ENCODE measurements at places on chromosomes 12 and 14.

GRCh38 chr12:97046901-97047300 is 139.8 kb downstream of the NEDD1 start:
- no peak for DNase-seq

GRCh38 chr12:33253178-33253577 is 186.4 kb downstream of the SYT10 start:
- DNase-seq = no peak

- DNase-seq = no peak
Measured at GRCh38 chr14:22174412-22175277, 414.4 kb downstream of the DAD1 start.

GRCh38 chr12:55008944-55009585 is 10.7 kb upstream of the NEUROD4 start:
- no peak for DNase-seq

- peak; percentile 42 for DNase-seq
Measured at GRCh38 chr12:124915239-124916236, 1.1 kb upstream of the UBC start.

- no peak for DNase-seq
Measured at GRCh38 chr14:96461950-96462798, 40.0 kb upstream of the PAPOLA start.

- DNase-seq = no peak
Measured at GRCh38 chr12:69354556-69355187, 4.9 kb upstream of the YEATS4 start.

DNA sequence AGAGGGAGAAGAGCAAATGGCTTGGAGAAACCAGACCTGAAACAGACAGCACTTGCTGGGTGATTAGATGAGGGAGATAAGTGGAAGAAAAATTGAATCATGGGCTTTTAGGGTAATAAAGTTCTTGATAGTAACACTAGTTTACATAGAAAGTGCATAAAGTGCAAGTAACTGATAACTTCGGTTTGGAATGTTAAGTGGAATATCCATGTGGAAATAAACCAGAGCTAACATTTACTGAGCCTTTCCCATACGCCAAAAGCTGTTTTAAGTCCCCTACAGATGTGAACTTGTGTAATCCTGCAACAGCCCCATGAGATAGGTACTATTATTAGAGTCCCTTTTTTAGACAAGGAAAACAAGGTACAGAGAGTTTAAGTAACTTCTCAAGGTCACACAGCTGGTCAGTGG is 77.1 kb upstream of the NUDT4 start:
- no peak for DNase-seq

- DNase-seq = no peak
Measured at GRCh38 chr12:69278814-69279782, 39.7 kb downstream of the CPSF6 start.

GRCh38 chr12:61355105-61355504 is 905.1 kb upstream of the USP15 start:
- DNase-seq = no peak

DNA sequence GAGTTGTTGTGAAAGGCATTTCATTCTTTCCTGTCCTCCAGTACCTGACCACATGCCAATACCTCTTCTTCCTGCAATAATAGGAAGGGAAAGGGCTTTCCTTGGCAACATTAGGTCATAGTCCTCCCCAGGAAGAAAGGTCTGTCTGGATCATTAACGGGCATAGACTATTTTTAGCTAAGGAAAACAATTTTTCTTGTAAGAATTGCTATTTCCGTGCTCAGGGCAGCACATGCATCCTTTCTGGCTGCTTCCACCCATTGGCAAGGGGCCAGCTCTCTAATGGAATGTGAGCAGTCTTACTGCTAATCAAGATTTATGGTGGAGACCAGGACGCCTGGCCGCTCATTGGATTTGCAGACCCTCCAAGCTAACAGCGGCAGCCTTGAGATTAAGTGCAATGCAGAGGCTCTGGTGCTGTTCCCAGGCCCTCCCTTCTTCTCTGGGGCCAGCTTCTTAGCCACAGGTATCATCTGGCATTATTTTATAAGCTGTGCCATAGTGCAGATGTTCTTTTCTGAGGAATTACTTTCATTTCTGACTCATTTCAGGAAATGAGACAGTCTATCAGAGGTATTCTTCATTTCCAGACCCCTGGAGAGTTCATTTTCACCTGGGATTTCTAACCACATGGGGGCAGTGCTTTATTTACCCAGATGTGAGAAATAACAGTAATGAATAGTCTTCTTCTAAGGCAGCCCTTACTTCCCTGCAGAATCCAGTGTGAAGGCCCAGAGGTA is 52.9 kb downstream of the ANO6 start:
- DNase-seq = peak; percentile 94

DNA sequence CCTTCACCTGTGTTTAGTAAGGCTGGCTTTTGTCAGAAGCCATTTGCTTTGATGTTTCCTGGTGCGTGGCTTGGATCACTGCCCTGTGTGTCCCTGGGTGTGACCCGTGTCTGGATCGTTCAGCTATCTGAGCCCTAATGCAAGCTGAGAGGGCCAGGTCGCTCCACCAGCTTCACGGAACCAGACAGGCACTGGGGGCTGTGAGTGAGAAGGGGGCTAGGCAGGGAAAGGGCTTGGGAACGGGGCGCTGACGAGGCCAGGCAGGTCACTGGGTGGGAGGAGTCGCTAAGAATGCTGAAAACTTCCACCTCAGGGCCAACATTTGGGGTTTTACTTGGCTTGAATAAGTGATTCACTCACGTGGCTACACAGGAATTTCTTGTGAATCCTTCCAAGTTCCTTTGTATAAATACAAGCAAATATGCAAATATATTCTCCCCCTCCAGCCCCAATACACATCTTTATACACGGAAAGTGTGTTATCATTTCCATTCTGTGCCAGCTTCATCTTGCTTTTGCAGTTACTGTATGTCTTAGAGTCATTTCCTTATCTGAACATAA is 24.2 kb upstream of the MMP17 start:
- peak; percentile 60 for DNase-seq

DNA sequence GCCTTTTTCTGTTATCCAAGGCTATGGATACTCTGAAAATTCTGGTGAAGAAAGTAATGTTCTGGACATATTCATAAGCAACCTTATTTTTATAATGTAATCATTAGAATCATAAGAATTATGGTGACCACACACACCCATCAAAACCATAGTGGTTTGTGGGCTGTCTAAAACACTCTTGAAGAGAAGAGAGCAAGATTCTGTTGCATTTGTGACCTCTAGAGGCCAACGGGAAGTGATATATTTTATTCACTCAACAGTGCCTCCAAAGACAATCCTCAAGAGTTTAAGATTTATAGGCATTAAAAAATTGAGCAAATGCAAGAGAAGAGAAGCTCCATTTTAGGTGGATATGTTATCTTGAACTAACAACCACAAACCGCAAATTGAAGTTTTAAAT is 68.5 kb upstream of the LGR5 start:
- peak; percentile 34 for DNase-seq

DNA sequence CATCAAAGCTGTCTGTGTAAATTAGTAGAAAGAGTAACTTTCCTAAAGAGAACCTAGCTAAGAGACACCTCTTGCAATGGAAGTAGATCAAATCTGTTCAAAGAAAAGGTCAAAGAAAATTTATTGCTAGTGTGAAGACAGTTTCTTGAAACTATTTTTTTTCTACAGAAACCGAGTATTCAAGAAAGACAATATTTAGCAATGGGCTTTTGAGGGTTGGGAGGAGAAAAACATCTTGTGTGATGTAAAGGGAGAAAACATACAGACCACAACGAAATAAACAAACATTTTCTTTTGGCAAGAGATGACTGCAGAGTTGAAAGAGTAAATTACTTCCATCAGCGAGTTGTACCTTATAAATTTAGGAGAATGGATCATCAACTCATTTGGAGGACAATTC is 24.4 kb downstream of the NKX2-1 start:
- DNase-seq = no peak

- peak; percentile 31 for DNase-seq
Measured at GRCh38 chr12:122918827-122919226, 22.9 kb upstream of the VPS37B start.

- DNase-seq = peak; percentile 58
Measured at GRCh38 chr14:72948481-72949138, 22.3 kb downstream of the DCAF4 start.

- no peak for DNase-seq
Measured at GRCh38 chr12:175250-175649, 38.7 kb downstream of the SLC6A12 start.

DNA sequence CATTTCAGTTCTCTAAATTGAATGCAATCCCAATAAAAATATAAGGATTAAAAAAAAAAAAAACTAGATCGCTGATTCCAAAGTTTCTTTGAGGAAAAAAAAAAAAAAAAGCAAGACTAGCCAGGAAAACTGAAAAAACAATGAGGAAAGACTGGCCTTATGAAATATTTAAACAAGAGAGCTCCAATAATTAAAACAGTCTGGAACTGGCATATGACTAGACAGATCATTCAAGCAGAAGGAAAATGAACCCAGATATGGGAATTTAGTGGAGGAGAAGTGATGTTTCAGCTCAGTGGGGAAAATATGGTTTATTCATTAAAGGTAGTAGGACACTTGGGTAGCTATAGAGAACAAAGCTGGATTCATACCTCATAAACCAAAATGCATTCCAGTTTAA is 42.0 kb upstream of the TBC1D15 start:
- DNase-seq = peak; percentile 48

GRCh38 chr12:77163074-77164038 is 98.0 kb upstream of the E2F7 start:
- peak; percentile 67 for DNase-seq

GRCh38 chr12:120432772-120433525 is 5.0 kb upstream of the COX6A1 start:
- no peak for DNase-seq

- DNase-seq = peak; percentile 98
Measured at GRCh38 chr12:69405566-69405865, 46.0 kb downstream of the YEATS4 start.

- peak; percentile 95 for DNase-seq
Measured at GRCh38 chr12:59973515-59973914, 377.7 kb downstream of the SLC16A7 start.

- DNase-seq = no peak
Measured at GRCh38 chr12:108198043-108198442, 69.0 kb downstream of the WSCD2 start.

DNA sequence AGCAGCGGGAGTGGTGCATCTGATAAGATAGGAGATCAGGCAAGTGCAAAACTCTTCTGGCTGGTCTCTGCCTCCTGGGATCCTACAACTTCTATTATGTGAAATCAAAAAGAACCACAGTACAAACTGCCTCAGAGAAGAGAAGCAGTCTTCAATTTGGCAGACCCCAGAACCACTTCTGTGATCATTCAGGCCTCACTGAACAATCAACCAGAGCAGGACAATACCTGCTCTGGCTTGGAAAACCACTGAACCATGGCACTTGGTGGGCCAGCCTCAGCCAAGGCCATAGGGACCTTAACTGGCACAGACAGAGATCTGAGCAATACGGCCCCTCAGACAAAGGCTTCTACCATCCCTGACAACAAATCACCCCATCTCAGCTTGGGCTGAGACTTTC is 103.0 kb downstream of the NDUFA12 start:
- DNase-seq = no peak

- no peak for DNase-seq
Measured at GRCh38 chr12:124862768-124863415, 772 bp downstream of the SCARB1 start.

DNA sequence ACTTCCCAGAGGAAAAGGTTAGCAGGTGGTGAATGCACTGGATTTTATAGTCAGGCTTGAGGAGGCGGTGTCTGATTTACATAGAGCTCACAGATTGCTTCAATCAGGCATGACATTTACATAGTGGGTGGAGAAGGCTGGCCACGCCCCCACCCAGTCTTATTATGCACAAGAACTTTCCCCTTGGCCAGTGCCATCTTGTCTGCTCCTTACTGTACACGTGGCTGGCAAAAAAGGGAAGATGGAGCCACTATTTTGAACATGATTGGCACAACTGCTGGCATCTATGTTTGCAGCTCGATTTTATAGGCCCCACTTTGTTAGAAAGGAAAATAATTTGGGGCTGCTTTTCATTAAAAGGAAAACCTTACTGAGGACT is 10.9 kb upstream of the LGMN start:
- no peak for DNase-seq

DNA sequence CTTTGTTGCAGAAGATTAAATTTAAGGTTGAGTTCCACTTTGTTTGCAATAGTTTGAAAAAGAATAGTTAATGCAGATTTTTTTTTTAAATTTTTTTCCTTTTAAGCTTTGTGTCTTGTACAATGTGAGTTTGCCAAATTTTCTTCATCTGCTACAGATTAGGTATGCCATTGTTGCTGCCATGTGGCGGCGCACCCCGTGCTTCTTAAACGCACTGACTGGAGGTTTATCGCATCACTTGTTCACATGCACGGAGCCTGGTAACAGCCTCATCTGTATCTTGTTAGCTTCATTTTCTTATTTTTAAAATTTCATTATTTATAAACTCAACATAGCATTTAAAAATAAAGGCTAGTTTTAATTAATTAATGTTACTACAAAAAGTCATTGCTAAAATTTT is 43.5 kb downstream of the ETNK1 start:
- no peak for DNase-seq

GRCh38 chr14:30868736-30869135 is 5.6 kb upstream of the COCH start:
- DNase-seq = no peak

DNA sequence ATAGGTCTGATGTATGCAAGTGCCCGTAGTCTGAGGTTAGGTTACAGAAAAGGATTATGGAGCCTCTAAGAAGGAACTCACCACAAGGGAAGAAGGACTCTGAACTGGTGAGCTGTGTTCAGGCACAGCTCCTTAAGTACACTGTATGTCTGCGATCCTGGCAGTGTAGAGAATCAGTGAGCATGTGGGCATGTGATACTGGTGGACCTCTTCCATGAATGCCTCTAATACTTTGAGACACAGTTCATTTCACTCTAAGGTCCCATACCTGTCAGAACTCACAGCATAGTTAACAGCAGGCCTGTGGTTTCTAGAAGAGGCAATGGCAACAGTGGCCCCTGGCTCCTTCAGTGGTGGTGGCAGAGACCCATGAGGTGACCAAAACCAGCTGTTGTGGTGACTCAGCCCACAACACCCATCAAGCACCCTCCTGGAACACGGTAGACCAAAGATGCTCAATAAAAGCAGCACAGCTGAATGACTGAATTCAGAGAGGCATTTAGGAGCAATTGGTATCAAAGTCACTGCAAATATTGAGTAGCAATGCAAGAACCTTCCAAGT is 6.9 kb upstream of the OR6J1 start:
- peak; percentile 63 for DNase-seq

GRCh38 chr14:104953097-104953496 is 25.1 kb downstream of the AHNAK2 start:
- no peak for DNase-seq

- no peak for DNase-seq
Measured at GRCh38 chr14:102321456-102322422, 2.2 kb downstream of the ZNF839 start.

All from fibroblast of skin of abdomen (primary cell).